DMS 273 treated with DMSO at 0.1 percent for 48 hours (cell line): ENCODE measurements at places on chromosomes 5 and 9.
A peak's percentile ranks its signal among the peaks of the same experiment; 100 is the strongest.

DNA sequence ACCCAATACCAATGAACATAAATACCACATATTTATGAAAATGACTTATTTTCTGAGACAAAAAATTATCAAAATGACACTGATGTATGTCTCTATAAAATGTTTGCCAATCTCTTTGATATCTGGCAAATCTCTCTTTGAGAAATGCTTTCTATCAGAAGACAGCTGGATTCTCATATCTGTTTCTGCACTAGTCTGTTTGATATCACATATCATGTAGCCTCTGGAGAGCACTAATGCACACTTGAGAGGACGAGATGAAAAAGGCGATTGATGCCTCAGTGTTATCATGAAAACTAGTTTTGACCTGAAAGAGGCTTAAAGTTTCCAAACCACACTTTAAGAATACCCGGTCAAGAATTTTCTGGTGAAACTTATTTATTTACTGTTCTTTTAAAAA lies 29.1 kb upstream of the ANKRD55 start:
- DNase-seq: no peak

- no peak for DNase-seq
Observed at GRCh38 chr5:67146981-67147380, 49.6 kb downstream of the CD180 start.

GRCh38 chr5:82886911-82887310 lies 190.3 kb downstream of the TMEM167A start:
- DNase-seq: no peak

DNA sequence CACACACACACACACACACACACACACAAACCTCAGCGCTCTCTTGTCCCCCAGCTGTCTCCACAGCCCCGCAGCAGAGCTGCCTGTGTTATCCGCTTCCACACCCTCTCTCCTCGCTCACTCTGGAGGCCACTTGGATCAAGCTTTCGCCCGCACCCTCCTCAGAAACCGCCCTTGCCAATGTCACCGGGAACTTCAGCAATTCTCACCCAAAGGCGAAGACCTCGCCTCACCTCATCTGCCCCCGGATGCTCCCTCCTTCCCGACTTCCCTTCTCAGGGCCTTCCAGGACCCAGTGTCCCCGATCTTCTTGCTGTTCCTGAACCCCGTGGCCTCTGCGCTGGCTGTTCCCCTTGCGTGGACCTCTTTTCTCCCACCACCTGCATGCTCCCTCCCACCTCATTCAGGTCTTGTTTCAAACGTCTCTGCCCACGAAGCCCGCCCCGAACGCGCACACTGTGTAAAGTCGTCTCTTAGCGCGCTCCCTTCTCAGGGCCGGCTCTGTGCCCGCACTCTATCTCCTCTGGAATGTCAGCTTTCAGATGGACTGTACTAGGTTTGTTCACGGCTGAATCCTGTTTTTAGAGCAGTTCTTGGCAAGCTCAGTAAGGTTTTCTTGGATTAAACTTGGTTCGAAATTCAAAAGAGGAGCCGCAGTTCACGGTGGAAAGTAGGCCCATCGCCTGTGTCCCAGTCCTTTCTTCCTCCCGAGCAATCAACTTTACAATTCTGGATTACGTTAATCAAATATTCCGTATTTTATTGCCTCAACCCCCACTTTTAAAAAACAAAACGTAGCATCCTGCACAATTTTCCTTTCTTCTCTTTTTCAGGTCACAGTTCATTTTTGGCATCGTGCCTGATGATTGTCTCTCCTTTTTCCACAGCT lies 1.0 kb upstream of the TRIM7 start:
- no peak for DNase-seq

DNA sequence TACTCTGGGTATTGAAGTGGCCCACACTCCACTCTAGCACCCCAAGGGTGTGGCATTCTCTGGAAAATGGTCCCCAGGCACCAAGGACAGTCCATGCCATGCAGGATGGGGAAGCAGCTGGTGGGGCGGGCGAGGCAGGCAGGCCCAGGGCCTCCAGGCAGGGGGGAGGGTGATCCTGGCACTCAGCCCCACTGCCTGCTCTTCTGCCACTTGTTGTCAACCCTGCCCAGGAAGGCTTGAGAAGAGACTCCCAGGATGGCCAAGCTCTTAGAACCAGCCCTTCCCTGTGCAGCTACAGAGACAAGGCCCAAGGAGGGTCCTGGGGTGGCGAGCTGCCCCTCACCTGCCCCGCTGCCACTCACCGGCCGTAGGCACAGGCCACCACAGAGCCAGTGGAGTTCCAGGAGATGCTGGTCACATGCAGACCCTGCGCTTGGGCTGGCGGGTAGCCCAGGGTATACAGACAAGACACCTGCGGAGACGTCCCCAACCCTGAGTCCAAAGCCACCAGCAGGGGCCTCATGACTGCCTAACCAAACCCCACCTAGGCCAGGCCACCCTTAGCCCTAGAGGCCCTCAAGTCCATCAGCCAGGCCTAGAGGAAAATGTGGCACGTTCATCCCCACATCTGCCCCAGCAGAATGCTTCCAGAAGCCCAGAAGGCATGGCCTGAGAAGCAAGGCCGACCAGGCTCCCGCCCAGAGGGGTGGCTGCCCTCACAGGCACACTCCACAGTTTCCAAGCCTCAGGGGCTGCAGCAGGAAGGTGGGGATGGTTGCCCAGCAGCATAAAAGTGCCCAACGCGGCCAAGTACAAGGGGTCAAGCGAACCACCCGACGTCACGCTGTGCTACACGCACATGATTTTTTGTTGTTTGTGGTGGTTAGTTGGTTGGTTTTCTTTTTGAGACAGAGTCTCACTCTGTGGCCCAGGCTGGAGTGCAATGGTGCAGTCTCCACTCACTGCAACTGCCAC lies 19.8 kb downstream of the DYNC2I2 start:
- DNase-seq: peak; percentile 26

DNA sequence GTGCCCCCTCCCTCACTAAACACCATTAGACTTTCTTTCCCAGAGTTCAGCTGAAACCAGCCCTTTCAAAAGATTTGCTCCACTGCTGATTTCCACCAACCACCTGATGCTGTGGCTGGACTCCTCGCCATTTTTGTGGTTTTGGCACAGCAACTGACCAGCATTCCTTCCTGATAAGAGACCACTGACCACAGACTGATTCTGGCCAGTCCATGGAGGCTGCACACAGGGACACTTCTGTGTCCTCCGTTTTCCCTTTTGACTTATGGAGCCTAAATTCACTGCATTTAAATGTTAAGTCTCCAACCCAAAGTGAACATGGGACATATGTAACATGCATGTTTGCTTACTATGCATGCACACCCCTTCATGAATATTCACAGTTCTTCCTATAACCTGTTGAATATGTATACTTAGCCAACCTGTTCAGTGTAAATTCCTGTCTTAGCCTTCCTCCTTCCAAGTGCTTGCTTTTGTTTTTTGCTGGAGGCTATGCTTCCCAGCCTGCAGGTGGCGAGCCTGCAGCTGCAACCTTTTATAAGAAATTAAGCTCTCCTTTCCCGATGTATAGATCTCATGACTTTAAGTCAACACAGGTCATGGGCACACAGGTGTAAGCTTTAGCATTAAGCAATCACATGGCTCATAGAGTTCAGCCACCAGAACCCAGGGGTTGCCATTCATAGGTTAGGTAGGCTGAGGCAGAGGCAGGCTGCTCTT lies 78.7 kb downstream of the ACTL7B start:
- DNase-seq: no peak

- no peak for DNase-seq
Observed at GRCh38 chr9:134294153-134295071, 31.8 kb upstream of the RXRA start.

GRCh38 chr5:1281038-1281882 lies 13.6 kb downstream of the TERT start:
- no peak for DNase-seq

DNA sequence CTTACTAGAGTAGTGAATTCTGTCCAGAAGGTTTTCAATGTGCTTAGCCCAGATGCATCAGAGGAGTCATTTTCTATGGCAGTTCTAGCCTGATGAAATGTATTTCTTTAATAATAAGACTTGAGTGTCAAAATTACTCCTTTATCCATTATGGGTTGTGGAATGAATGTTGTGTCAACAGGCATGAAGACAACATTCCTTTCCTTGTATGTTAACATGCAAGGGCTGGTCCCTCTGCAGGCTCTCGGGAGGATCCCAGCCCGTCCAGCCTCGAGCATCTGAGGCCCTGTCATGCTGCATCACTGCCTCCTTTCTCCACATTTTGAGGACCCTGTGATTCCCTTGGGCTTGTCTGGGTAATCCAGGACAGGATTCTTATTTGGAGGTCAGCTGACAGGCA lies 42.9 kb upstream of the FAM120AOS start:
- DNase-seq: no peak

- DNase-seq: no peak
Observed at GRCh38 chr9:16871336-16872151, 1.1 kb upstream of the BNC2 start.

GRCh38 chr9:7058473-7058872 lies 300.7 kb downstream of the KDM4C start:
- no peak for DNase-seq

- DNase-seq: no peak
Observed at GRCh38 chr5:66993882-66994281, 202.7 kb downstream of the CD180 start.

GRCh38 chr5:42242210-42242609 lies 181.0 kb upstream of the GHR start:
- DNase-seq: no peak
